Hippocampal formation (tissue), 2 donors: ENCODE measurements at places on chromosomes 6 and 20.

DNA sequence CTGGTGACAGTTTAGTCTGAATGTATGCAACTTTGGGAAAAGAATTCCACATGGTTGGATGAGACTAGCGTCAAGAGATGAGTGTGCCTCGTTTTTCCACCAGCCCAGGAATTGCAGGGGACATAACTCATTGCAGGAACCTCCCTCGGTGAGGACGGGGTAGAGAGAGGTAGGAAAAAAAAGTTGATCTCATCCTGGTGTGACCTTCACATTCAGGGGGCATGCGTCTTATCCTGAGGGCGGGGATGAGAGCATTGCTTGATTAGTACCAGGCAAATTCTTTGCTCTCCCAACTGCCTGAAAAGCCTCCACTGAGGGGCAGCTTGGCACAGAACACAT, 11.8 kb downstream of the TLDC2 start:
- no peak for DNase-seq

DNA sequence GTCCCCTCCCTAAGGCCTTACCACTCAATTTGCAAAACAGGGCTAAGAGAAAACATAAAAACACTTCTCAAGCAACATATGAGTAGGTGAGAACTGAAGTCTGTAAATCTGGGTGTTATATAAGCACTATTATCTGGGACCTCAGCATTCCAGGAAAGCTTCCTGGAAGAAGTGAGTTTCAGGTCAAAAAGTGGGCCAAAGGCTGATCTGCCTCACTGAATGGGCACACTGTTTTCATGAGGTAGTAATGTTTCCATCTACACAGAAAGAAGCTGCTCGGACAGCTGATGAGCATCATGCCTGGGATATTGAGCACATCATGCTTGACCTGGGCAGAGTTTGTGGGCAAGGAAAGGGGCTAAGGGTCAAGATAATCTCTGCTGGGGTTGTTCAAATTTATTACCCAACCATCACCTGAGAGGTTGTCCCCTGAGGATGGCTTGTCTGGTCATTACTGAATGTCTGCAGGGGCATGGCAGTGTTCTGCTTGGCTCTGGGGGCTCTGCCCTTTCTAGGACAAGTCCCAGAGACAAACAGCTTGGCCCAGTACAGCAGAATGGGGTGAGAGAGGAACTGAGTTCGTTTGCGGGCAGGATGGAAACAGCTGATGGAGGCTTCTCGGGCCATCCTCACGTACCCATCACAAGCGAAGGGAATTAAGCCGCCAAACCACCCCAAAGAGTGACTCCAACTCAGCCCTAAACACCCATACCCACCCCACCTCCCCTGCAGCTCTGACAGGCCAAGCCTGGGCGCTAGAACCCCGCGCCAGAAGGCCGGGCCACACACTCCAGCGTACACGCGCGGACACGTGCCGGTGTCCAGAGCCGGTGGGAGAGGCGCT, 1.2 kb upstream of the SYNJ2 start:
- no peak for DNase-seq

DNA sequence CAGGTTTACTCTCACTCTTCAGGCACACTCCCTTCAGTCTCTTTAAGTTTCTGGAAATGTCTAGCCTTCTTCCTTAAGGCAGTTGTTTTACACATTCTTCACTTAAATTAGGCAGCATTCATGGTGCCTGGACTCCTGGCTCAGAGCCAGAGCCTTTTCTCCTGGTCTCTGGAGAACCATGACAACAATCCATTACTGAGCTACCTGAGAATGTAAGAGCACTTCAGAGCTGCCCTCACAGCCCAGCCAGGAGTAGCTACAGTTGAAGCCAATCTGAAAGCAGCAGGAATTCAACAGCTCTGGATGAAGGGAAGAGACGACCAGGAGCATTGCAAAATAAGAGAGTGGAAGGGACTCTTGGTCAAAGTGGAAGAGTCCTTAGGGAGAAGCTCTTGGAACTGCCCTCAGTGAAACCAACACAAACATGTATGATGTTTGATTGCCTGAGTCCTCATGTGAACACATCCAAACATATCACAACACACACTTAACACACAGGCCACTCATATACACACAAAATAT, 416.8 kb upstream of the SPTLC3 start:
- DNase-seq, result no peak

DNA sequence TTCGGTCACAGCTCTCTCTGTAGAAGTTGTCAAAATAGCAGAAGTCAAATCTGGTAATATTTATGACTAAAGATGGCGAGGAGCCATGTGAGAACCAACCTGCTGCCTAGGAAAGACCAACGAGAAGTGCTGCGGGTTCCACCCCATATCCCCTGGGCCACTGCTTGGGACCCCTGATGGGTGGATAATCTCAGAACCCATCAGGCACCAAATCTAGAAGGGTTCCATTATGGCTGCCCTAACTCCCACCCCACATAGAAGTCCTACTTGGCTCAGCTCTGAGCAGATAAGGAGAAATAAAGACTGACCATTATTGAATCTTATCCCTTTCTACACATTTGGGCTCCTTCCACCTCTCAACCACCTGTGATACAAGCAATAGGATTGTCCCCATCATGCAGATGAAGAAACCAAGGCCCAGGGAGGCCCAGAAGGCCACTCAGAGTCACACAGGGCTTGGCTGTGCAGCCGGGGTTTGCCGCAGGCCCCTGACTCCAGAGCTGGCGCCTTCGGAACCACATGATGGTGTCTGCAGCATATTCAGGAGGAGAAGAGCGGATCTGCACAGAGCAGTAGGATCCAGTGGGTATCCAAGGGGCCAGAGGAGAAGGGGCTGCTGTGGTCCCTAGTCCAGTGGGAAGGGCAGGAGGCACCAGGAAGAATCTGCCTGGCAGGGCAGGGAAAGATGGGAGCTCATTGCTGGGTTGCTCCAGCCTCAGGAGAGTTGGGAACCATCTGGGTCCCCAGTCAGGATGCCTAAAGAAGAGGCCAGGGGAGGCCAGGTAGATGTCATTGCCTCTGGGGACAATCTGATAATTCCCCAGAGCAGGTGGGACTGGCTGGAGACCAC, 9.6 kb upstream of the PCMTD2 start:
- DNase-seq, result no peak

- no peak for DNase-seq
Measured at GRCh38 chr20:44151621-44152416, 35.2 kb downstream of the JPH2 start.

- DNase-seq, result no peak
Measured at GRCh38 chr6:103047567-103047966, 1654.1 kb downstream of the GRIK2 start.

- DNase-seq, result no peak
Measured at GRCh38 chr6:132236281-132236680, 165.0 kb downstream of the MOXD1 start.

DNA sequence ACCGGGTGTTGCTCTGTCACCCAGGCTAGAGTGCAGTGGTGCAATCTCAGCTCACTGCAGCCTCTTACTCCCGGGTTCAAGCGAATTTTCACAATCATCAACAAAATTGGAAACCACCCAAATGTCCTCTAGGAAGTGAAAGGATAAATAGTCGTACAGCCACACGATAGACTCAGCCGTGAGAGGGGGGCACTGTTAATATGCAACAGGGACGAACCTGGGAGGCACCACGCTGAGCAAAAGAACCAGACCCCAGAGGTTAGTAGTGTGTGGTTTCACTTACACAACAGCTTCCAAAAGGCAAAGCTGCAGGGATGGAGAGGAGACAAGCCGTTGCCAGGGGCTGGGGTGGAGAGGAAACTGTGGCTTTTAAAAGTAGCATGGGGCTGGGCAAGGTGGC, 30.1 kb upstream of the NTSR1 start:
- DNase-seq, result no peak

GRCh38 chr20:10554285-10554684, 119.2 kb downstream of the SLX4IP start:
- DNase-seq, result no peak
